C1 segment of cervical spinal cord (tissue), 14 donors: ENCODE measurements at places on chromosomes 2 and 18.

DNA sequence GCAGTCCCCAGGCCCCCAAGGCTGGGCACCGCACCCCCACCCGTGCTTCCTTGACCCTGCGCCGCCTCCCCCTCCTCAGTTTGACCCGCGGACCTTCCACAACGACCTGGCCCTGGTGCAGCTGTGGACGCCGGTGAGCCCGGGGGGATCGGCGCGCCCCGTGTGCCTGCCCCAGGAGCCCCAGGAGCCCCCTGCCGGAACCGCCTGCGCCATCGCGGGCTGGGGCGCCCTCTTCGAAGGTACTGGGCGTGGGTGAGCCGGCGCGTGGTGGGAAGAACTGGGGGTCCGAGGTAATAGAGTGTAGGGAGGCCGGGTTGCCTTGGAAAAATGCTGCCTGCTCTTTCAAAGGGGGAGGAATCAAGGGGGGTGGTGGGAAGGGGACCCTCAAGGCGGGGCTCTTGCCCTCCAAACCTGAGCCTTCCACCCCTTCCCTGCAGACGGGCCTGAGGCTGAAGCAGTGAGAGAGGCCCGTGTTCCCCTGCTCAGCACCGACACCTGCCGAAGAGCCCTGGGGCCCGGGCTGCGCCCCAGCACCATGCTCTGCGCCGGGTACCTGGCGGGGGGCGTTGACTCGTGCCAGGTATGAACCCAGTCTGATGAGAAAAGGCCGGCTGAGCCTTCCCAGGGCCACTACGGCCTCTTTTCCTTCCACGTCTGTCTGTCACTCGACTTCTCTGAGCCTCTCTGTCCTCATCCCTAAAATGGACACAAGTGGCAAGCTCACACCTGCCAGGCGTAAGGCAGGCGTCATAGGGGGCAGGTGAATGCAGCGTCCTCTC lies 2.6 kb downstream of the PRSS56 start:
- no peak for DNase-seq

DNA sequence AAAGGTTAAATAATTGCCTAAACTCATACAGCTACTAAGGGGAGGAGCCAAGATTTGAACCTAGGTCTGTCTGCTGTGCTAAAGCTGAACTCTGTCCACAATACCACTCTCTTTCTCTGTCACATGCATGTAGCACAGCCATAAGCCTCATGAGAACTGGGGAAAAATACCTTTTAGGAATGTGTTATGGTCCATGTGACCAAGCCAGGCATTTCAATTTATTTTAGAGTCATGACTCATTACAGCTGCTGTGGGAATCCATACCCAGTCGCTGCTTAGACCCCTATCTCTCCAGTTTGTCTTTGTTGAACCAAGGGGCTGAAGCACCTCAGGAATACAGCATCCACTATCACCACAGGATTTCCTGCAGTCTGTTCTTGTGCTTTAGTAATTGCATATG lies 200.0 kb upstream of the SIX3 start:
- DNase-seq = no peak

DNA sequence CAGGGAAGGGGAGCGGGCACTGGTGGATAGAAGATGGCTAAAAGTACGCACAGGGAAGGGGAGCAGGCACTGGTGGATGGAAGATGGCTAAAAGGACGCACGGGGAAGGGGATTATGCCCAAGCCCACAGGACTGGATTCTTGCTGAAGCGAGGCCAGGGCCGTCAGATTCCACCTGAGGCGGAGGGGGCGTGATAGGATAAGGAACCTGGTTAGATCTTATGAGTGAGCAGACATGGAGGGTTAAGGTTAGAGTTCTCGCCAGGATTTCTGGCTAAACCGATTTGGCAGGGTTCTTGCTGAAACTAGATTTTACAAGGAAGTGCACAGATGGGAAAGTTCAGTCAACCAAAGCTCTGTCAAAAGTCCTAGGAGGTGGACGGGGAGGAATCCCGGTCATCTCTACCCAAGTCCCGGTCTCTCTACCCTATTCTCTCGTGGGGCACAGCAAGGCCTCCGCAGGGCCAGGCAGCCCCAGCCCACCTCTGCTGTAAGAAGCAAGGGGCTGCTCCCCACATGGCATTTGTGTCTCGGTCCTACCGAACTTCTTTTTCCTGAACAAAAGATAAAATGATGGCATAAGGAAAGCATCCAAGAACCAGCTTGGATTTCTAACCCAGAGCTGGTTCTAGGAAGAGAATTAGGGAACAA lies 140.8 kb downstream of the PTGR3 start:
- DNase-seq = no peak

DNA sequence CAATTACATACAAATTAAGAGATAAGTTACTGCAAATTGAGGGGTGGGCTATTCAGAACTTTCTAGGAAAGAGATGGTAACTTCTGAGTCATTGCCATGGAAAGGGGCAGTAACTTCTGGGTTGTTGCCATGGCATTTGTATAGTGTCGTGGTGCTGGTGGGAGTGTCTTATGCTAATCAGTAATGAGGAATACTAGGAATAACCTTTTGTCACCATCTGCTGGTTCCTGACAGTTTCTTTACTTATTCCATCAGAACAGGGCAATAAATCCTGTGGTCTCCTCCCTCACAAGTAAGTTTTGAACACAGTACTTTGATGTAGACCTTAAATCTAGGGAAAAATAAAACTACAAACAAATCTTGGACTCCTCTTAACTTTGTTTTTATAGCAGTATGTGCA lies 435.4 kb downstream of the BCL11A start:
- DNase-seq = no peak

- no peak for DNase-seq
Observed at GRCh38 chr2:42771546-42772153, 7.7 kb upstream of the OXER1 start.

GRCh38 chr2:239462671-239463506 lies 62.1 kb upstream of the HDAC4 start:
- no peak for DNase-seq

- DNase-seq = no peak
Observed at GRCh38 chr2:43020990-43021669, 205.3 kb downstream of the ZFP36L2 start.

DNA sequence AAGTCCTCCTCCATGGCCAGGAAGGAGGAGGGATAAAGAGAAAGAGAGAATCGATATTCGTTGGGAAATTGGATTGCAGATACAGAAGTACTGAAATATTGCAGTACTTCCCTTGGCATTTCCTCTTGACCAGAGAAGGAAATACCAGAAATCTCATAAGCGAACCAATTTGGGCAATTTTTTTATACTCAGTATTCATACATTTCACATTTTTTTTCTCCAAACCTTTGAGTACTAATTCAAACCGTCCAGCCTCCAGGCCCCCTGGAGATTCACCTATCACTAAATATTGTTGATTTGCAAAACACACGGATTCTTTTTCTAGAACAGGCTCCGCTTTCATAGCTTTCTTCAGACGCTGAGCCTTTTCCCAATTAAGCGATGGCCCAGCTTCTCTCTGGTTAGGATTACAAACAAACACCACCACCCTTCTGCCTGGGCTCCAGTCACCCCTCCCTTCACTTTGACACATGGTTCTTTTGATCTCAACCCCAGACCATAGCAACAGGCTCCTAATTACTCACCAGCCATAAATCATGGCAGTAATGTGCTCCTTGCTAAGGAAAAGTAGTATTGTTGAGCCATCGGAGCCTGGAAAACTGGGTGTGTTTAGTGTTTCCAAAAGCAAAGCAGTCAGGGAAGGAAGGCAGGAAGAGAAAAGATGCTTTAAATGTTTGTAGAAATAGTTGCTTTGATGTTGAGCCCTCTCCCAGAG lies 138.4 kb upstream of the CCDC68 start:
- no peak for DNase-seq

- no peak for DNase-seq
Observed at GRCh38 chr2:142112757-142113221, 18.0 kb downstream of the LRP1B start.

GRCh38 chr2:237324837-237325236 lies 89.1 kb downstream of the COL6A3 start:
- DNase-seq = no peak

DNA sequence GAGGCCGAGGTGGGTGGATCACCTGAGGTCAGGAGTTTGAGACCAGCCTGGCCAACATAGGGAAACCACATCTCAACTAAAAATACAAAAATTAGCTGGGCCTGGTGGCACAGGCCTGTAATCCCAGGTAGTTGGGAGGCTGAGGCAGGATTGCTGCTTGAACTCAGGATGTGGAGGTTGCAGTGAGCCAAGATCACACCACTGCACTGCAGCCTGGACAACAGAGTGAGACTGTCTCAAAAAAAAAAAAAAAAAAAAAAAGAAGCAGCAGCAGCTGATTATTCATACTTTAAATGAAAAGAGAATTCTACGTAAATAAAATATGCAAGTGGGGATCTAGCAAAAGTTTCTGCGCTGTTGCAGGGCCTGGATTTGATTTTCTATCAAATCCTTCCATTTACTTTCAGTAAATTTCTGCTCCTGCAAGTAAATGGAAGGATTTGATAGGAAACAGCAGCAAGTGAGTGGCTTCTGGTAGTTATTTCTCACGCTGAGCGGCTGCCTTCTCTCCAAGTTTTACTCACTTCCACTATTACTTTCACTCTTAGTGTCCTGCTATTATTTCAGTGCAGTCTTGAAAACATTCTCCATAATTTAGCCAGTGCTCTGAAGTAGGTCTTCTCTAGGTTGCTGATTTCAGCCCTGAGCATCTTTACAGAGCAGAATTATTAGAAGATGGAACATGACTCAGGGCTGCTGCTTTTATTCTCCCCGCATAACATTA lies 68.4 kb downstream of the SLC16A14 start:
- no peak for DNase-seq

DNA sequence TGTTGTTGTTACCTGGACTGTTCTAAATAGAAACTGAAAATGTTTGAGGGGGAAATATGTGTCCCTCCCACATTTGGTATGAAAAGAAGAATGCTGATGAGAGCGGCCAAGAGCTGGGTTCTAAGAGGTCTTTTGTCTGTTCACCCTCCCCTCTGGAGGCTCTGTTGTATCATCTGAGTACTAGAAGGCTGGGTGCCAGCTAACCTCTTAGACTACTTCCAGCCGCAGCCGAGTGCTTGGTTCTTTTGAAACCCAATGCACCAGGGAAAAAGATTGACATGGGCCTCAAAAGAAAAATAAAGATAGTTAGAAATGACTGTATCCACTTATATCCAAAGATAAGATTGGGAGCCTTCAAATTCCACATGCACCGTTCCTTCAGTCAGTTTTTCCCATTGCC lies 255.9 kb downstream of the TXNL1 start:
- peak; percentile 43 for DNase-seq

- no peak for DNase-seq
Observed at GRCh38 chr2:239930378-239930777, 94.8 kb downstream of the NDUFA10 start.

- no peak for DNase-seq
Observed at GRCh38 chr18:29496152-29496680, 1319.3 kb upstream of the CDH2 start.

DNA sequence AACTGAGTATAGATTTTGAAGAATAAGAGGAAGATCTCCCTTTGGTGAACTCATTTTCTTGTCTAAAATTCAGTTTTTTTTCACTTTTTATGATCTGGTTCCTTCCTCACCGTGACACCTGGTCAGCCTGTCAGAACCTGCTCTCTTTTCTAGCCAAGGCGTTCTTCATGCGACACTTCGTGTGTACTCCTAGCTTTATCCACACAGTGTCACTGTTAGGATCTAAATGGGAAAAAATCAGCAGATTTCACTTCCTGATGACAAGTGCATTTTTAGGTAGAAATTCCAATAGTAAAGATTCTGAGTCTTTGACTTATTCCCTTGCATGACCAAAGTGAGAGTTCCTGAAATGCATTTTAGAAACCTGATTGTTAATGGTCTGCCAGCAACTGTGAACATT lies 89.8 kb downstream of the KLHL14 start:
- no peak for DNase-seq

DNA sequence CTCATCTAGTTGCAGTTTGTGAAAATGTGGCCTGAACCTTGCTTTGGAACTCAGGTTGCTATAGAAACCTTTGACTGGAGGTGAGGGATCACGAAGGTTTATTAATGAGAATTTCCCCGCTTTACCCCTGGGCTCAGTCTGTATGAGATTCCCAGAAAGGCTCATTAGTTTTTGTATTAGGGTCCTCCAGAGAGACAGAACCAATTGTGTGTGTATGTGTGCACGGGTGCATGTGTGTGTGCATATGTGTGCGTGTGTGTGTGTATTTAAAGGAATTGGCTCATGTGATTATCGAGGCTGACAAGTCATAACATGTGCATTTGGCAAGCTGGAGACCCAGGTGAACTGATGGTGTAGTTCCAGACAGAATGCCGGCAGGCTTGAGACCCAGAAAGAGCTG lies 113.8 kb upstream of the DLX2 start:
- DNase-seq = no peak

GRCh38 chr18:47151439-47151838 lies 1.1 kb upstream of the HDHD2 start:
- DNase-seq = no peak

DNA sequence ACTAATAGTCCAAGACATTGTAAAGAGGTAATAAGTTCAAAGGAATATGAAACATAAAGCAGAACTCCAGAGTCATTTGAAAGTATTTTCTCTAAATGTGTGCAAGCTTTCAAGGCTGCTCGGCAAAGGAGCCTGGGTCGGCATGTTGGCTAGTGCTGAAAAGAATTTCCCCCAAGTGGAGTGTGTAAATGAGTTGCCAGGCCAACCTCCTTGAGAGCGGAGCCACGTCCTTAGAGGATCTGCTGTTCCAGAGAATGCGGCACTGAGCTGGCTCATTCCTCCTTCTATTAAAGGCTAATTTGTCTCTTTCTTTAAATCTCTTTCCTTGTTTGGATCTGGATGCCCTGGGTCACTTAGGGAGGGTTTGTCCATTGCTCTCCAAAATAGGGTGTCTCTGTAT lies 127.5 kb downstream of the RDH14 start:
- no peak for DNase-seq

DNA sequence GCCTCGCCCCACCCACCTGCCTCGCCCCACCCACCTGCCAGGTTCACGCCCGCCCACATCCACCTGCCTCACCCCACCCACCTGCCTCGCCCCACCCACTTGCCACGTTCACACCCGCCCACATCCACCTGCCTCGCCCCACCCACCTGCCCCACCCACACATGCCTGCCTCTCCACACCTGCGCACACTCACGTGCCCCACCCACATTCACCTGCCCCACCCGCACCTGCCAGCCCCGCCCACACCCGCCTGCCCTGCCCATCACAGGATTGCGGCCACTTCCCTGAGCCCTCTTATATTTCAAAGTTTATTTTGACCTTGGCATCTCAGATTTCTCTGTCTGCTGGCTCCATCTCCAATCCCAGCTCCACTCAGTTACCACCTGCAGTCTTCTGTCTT lies 217.5 kb upstream of the SOX11 start:
- no peak for DNase-seq

DNA sequence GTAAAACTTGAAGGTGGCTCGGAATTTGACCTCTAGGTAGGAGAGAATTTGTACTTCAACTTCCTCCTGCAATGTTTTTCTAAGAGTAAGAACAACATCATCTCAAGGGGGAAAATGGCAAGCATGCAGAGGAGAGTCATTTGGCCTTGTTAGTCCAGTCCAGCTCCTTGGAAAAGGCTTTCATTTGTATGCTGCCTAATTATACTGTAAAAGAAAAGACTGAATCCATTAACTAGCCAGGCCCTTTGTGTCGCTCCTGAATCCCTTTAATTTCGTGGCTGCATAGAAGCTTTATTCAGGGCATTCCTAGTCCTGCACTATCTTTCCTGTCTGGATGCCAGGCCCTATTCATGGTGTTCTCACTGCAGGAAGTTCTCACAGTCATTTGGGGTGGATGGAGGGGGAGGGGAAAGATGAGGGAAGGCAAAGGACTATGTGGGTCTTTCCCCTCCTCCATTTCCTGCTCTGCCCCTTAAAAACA lies 36.0 kb downstream of the PHLPP1 start:
- peak; percentile 14 for DNase-seq

- no peak for DNase-seq
Observed at GRCh38 chr2:50851886-50852285, 180.0 kb downstream of the NRXN1 start.

- no peak for DNase-seq
Observed at GRCh38 chr2:150938527-150938926, 323.1 kb downstream of the RBM43 start.
